ENCODE measurements at places on chromosomes 12 and 14.

DNA sequence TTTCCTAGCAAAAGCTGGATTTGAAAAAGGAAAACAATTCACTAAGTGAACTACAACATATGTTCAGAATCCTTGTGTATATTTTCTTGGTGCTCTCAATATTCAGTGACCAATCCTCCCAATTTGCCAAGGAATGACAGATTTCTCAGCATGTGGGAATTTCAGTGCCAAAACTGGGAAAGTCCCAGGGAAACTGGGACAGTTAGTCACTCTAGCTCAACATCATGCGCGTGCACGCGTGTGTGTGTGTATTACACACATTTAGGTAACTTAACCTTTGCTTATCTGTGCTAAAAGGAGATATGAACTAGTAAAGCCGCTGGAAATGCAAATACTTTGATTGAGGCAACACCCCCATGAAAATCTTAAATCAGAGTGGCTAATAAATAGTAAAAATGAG is 26.1 kb upstream of the SLC6A13 start:
- DNase-seq, result no peak

- DNase-seq, result no peak
These were observed 100.2 kb downstream of the SYNE2 start for GRCh38 chr14:63952933-63953437.

DNA sequence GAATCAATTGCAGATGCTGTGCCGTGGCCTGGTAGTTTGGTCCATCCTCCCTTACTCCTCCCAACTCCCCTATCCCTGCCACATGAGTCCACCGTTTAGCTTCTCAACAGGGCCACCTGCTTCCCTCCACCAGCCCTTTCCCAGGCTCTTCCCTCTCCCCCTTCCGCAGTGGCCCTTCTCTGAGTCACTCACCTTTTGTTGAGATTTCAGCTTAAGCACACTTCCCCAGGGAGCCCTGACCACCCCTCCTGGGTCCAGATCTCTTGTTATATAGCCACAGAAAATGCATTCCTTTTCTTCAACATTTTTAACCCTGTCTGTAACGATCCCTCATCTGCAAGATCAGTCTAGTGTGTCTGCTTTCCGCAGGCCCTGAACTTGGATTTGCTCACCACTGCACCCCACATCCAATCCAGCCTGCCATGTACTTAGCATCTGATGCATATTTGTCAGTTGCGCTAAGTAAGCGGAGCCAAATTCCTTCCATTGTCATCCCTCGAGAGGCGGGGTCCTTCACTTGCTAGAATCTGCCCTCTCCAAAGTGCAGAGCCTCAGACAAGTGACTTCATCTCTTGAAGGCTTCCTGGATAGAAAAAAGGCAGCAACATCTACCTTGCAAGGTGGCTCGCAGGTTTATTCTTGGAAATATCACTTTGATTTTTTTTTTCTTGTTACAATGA is 41.1 kb downstream of the TMEM63C start:
- no peak for DNase-seq

GRCh38 chr12:50419112-50419909 is 18.6 kb downstream of the LARP4 start:
- DNase-seq, result no peak

GRCh38 chr14:59123975-59124374 is 64.5 kb upstream of the DAAM1 start:
- DNase-seq, result no peak

DNA sequence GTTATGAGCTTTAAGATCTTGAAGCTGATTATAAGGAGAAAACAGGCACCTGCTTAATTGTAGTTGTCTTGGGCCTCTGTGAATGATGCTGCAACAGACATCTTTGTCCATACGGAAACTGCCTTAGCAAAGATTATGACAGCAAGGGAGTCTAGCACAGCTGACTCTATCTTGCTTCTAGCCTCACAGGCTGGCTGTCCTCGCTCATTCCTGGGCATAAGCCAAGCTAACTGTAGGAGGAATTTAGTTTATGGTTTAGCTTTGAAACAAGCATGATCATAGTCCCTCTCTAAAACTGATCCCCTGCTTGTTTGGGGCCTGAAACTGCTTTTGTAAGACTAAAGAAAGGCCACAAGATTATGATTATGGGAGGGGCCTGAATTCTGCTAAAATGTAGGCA is 74.3 kb upstream of the C14orf132 start:
- DNase-seq, result no peak

DNA sequence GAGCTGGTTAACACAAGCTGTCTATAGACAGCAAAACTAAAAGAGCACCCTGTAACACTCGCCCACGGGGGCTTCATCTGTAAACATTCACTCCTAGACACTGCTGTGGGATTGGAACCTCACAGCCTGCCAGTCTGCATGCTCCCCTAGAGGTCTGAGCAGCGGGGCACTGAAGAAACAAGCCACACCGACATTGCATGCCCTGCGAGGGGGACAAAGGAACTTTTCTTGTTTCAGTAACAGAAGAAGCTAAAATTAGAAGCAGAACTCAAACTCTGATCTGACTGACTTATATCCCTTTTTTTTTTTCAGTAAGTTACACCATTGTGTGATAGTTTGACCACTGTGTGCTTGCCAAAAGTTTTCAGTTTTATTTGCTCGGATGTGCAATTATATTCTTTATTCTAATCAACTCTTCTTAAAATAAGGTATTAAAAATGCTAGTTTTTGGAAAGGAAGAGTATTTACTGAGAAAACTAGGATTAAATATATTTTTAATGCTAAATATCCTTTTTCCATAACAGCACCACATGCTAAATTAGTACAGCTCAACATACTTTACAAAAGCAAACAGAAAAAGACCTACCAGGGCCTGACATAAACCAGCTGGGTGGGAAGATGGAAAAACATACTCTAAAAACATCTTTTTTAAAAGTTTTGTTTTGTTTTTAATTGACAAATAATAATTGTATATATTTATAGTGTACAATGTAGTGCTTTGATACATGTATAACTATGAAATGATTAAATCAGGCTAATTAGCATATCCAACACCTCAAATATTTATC is 100.2 kb downstream of the EPS8 start:
- no peak for DNase-seq

GRCh38 chr12:110269622-110270124 is 11.4 kb upstream of the ATP2A2 start:
- DNase-seq, result no peak

- no peak for DNase-seq
These were observed 40.1 kb downstream of the RERG start for GRCh38 chr12:15181017-15181683.

- no peak for DNase-seq
These were observed 161.0 kb downstream of the CRADD start for GRCh38 chr12:93838193-93838592.

DNA sequence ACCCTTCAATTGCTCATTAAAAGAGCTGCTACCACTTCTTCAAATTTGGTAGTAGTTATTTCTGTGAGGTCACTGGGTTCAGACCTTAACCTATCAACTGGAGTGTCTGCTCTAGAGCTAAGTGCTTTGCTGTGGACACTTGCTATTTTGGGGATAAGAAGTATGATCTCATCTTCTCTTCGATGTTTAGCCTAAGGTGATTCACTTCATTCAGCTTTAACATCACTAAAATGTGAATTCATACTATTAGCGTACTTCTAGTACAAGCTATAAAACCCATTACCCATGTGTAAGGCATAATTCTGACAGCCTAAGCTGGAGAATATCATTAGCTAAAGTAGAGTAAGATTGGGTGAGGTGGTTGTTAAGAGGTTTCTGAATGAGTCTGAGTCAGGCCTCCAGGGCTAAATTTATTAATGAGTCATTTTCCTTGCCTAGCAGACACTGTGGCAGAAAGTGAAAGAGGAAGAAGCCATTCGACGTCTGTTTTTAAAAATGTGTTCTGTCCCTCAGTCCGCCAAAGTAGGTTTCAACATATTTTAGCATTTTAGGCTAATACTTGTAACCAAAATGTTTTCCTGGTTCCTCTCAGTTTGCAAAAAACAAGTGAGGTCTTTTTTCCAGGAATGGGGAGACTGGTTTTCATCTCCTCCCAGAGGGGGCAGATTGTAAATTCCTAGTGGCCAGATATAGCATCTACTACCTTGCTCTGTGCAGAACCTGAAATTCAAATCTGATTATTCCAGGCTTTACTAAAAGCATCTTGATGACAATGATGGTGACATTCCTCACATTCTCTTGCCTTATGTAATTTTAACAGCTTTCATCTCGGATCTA is 103.6 kb downstream of the SSPN start:
- peak; percentile 81 for DNase-seq

GRCh38 chr14:91681893-91682563 is 49.9 kb downstream of the CATSPERB start:
- DNase-seq, result no peak

DNA sequence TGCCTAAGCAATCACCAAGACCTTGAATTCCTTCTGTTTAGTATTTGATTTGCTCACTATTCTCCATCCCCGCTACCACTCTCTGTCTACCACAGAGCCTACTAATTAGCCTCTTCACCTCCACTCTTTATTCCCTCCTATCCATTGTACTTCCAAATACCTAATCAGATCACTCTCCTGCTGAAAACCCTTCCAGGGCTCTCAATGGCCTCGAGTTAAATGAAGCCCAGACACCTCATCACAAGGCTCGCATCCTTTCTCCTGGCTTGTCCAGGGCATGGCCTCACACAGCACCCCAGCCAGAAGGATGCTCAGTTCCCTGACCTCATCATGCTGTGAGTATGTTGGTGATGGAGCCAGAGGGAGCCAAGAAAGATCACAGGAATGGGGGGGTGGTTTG is 71.4 kb upstream of the PRMT8 start:
- DNase-seq, result no peak

DNA sequence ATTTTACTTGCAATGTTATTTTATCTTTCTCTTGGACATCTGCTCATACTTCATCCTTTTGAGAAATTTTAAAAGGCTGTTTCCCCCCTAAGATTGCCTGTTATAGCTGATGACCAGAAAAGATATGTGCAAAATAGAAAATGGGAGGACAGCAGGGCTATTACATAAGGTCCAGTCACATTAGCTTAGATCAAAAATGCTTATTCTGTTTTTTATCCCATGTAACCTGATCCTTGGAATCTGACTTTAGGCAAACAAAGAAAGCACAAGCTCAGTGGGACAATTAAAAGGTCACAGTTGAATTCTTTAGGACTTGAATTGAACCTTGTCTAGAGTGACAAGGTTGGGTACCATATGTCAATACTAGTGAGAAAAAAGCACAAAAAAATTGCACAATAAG is 65.1 kb upstream of the TRHDE start:
- DNase-seq, result no peak

DNA sequence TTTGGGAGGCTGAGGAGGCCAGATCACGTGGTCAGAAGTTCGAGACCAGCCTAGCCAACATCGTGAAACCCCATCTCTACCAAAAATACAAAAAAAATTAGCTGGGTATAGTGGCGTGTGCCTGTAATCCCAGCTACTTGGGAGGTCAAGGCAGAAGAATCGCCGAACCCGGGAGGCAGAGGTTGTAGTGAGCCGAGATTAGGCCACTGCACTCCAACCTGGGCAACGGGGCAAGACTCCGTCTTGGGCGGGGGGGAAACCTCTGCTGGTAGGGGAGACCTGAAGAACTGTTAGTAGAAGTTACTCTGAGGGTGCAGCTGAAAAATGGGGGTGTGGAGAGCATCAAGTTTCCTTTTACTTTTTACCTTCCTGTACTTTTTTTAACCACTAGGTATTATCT is 2.2 kb upstream of the LRP1 start:
- no peak for DNase-seq

DNA sequence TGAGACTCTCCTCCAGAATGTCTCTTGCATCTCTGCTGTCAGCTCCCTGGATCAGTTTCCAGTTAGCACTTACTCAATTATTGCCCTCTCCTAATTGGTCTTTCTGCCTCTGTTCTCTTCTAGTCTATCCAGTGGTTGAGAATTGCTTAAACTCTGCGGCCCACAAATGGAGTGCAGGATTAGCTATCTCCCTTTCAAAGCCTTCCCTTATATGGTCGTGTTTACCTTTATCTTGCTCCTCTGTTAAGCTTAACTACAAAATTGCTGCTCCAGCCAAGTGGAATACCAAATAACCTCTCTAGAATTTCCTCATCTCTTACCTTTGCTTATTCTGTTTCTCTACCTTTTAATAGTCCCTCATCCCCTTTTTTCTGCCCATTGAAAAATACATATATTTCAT is 132.7 kb downstream of the NRXN3 start:
- DNase-seq, result no peak

GRCh38 chr14:102046337-102047278 is 40.2 kb downstream of the HSP90AA1 start:
- no peak for DNase-seq

GRCh38 chr14:83814896-83815295 is 1715.0 kb upstream of the FLRT2 start:
- DNase-seq, result no peak

- DNase-seq, result no peak
These were observed 24.7 kb upstream of the DYNC1H1 start for GRCh38 chr14:101939646-101940170.
